ENCODE measurements at places on chromosomes 5 and 9.

GRCh38 chr9:112894041-112894440, 3.4 kb upstream of the SLC46A2 start:
- no peak for DNase-seq

- no peak for DNase-seq
These were observed 12.6 kb downstream of the DHX29 start for GRCh38 chr5:55294935-55295334.

DNA sequence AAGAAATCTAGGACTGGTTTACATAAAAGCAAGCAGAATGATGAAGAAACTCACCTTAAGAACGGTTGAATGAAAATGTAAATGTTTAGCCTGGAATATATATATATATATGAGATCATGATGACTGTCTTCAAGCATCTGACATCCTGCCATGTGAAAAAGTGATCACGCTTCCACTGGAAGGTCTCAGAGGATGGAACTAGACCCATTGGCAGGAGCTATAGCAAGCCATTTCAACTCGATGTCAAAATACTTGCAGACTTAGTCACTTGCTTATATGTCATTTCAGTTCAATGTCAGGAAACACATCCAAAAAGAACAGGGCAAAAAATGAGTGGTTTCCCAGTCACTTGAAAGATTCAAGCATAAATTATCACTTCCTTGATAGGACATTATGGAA, 22.2 kb upstream of the TMEM161B start:
- DNase-seq: no peak

DNA sequence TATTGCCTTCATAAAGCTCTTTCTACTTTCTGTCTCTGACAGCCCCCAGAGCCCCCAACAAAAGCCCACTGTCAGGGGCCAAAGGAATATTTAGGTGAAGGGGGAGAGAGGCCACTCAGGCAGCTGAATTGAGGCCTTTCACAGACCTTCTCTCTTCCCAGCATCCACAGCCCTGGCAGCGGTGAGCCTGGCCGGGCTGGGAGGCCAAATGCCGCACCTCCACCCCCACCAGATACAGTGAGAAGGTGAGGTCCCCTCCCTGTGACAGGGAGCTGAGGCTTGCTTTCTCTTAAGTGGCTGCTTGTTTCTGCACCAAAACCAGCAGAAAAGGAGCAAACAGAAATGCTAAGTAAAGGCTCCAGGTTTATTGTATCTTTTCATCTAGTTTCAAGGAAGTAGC, 168.1 kb downstream of the ROR2 start:
- DNase-seq: no peak

DNA sequence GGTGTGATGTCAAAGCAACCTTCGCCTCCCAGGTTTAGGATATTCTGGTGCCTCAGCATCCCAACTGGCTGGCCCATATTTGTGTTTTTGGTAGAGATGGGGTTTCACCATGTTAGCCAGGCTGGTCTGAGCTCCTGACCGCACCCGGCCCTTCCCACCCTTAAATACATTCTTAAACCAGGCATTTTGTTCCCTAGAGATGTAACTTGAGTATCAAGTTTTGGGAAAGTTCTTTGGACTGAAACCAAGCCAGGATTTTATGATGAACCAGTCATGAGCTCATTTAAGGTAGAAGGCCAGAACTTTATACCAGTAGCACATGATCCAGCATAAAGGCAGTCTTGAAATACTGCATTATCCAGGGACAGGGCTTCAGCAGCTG, 3.5 kb downstream of the RPL7A start:
- DNase-seq: no peak

DNA sequence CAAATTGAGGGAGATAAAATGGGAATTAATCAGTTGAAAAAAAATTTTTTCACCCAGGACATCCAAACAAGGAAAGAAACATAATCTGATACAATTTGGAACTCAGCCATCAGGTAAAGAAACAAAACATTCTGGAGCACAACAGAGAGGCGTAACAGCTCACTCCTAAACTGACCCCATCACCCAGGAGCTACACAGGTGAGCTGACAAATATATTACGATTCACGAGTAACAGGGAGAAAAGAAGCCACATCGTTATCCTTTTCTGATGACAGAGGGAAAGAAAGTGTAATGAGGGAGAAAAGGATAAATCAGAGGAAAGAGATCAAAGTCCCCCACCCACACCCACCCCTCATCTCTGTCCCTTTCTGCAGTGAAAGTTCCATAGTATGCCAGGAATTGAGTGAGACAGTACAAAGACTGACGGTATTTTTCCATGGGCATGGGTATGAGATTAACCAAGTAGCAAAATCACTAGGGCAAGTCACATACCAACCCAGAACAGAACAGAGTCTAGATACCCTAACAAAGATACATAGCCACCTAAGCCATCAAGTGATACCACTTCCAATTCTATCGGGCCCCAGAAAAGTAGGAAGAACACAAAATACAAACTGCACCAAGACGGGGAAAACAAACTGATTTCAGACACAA, 45.4 kb downstream of the TMEM245 start:
- no peak for DNase-seq

DNA sequence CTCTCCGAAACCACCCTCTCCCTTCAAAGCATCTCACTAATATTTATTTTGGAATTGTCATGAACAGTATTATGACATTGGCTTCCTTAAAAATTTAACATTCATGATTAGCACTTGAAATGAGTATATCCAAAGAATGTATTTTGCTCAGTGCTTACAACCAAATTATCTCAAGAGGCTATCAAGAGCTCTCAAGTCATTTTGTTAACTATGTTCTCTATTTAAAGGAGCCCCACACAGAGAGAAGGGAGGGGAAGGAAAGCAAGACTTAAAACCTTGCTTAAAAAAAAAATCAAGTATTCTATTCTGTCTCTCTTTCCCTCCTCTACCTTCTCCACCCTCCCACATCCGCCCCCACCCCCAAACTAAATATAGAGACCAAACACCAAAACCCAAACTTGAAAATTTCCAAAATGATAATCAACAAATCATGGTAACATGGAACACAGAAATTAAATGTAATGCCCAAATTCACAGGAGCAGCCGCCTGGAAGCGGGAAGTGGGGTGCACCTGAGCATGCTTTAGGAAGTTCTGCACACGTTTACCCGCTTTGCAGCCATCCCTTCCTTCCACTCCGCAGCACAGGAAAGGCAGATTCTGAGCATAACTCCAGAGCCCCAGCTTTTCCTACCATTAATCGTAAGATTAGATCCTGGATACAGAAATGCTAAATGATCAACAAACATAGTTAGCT, 66.9 kb downstream of the EBF1 start:
- DNase-seq: no peak

DNA sequence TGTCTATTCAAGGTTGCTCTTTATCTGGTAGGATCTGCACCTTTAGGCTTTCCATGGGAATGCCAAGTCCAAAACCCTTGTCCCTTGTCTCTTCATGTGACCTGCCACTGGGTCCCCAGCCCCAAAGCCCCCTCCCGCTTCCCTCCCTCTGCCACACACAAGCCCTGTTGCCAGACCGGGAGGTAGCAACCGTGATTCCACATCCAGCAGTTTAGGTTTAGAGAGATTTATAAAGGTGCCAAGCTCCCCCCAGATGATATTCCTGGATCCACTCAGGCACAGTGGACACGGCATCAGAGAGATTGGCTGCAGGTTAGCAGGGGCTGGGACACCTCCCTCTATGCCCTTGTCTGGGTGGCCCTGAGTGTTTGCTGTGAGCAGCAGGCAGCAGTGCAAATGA, 504.7 kb downstream of the CCDC171 start:
- DNase-seq: no peak

GRCh38 chr9:68755051-68755450, 50.0 kb downstream of the PIP5K1B start:
- no peak for DNase-seq

DNA sequence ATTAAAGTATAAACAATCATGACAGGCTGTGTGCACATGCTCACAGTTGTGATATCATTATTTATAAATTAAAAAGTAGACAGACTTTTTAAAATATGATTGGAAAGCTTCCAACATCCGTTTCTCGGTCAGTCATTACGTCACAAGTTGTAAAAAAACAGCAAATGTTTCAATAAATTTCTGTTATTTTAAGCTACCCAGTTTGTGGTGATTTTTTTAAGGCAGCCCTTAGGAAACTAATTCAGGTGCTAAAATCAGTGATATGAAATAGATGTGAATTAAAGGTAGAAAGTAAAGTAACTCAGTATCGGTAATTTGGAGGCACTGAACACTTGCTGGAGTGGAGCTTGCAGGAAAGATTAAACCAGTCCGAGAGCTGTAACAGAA, 1.2 kb downstream of the CCNH start:
- DNase-seq: no peak

DNA sequence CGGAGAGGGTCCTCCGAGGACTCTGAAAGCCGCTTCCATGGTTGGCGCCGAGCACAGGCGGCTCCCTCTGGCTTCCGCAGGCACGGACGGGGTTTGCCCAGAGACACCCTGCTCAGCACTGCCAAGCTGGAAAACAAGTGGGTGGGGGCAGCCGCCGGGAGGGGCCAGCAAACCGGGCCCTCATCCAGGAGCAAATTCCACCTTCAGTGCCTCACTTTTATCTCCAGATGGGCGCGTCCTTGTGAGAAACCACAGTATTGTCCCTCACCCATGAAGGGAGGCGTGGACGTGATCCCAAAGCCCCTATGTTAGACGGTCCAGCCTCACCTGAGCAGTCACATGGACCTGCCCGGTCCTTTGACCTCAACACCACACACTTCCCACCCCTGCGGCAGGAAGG, 29.0 kb downstream of the MED10 start:
- DNase-seq: no peak

GRCh38 chr9:134320126-134320867, 6.0 kb upstream of the RXRA start:
- DNase-seq: no peak

DNA sequence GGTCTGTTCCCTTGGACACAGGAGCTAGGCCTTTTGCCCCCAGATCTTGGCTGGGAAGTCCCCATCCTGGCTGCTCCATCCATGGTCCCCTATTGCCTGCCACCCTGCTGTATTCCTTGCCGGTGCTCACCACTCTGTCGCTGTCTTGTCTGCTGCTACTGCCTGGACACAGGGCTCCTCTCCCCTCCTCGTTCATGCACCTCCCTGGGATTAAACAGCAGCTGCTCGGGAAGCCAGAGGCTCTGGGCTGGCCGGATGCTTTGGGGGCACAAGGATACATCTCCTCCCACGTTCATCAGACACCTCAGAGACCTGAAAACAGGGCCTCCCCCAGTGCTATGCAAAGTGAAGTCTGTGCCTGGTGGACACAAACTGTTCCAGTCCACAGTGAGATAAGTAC, 110.4 kb downstream of the ZNF354C start:
- no peak for DNase-seq

DNA sequence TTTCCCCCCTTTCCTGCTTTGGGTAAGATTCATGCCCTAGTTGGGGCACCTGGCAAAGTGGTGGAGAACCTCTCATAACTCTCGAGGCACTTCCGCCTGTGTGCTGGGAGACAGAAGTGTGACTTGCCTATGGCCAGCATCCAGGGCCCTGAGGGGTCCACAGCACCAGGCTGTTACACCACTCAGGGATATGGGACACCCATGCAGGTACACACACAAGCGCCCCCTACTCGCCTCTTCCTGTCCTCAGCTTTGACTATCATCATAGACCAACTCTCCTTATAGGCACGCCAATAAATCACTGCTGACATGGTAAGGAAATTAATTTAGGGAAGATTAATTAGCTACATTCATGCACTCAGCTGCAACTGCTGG, 45.4 kb downstream of the SHB start:
- DNase-seq: no peak

GRCh38 chr5:51181208-51181894, 201.9 kb upstream of the ISL1 start:
- no peak for DNase-seq

GRCh38 chr5:16609412-16609811, 7.4 kb downstream of the RETREG1 start:
- DNase-seq: no peak

DNA sequence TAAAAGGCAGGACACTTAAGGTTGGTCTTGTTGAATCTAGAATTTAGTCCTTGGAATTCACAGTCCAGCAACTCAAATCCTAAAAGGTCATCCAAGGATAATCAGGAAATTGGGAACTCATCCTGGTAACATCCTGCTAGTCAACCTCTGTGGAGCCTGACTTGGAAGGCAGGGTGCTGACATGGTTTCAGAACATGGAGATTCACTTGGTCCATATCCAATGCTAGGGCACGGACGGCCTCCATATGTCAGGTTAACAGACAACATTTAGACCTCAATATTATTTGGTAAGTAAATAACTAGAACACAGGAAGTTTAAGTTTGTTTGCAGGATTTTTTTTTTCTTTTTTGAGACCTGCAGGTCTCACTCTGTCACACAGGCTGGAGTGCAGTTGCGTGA, 783 bp upstream of the DNAH5 start:
- DNase-seq: no peak

DNA sequence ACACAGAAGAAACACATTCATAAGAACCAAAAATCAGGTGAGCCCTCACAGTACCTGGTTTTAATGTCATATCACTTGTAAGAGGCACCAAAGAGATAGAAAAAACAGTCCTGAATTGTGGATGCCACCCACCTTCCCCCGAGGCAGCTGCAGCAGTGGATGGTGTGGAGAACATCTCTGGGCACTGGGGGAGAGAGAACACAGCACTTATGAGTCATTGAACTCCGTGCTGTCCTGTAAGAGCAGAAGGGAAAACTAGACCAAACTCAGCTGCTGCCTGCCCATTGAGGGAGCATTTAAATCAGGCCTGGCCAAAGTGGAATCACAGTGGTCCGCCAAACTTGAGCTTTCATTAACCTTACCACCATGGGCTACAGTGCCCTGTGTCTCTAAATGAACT, 296.2 kb downstream of the SPATA31D1 start:
- no peak for DNase-seq

DNA sequence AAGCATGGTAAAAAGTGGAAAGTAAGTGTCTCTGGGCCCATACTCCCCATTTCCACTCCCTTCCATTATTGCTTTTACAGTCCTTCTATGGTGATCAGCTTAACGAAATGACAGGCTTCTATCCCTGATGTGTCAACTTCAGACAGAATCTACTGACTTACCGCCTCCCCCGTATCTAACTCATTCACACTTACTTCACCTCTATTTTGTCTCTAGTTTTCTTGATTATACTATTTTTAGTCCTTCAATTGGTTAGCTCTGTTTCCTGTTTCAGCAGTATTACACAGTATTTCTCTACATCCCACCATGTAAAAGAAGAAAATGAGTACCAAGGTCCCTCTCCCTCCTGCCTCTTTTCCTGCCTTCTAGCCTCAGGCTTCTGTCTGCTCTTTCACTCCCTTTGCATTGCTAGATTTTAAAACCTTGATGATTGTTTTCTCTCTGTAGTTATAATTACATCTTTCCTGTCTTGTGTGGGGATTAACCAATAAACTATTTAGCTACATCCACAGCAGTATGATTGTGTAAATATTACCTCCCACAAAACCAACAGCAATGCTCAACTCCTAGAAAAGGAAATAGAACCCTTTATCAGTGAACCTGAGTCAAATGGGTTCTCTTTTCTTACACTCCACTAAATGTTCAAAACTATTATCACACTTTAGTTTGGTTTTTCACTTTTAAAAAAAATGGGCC, 53.4 kb downstream of the GNAQ start:
- no peak for DNase-seq

GRCh38 chr9:115943431-115944165, 210.0 kb upstream of the PAPPA start:
- DNase-seq: no peak

GRCh38 chr5:116145416-116145815, 60.6 kb downstream of the COMMD10 start:
- DNase-seq: no peak

- DNase-seq: no peak
These were observed 223.5 kb downstream of the ROR2 start for GRCh38 chr9:91726406-91727100.

Data from NCI-H524 treated with DMSO at 0.1 percent for 48 hours (cell line).